ENCODE measurements at places on chromosomes 5 and 9.

GRCh38 chr5:151657114-151657513 is 29.6 kb downstream of the SPARC start:
- DNase-seq: no peak

GRCh38 chr5:43354774-43355173 is 41.6 kb upstream of the HMGCS1 start:
- no peak for DNase-seq

- no peak for DNase-seq
Measured at GRCh38 chr9:108662091-108662875, 193.5 kb downstream of the ACTL7B start.

- no peak for DNase-seq
Measured at GRCh38 chr5:83321483-83322055, 150.0 kb upstream of the VCAN start.

DNA sequence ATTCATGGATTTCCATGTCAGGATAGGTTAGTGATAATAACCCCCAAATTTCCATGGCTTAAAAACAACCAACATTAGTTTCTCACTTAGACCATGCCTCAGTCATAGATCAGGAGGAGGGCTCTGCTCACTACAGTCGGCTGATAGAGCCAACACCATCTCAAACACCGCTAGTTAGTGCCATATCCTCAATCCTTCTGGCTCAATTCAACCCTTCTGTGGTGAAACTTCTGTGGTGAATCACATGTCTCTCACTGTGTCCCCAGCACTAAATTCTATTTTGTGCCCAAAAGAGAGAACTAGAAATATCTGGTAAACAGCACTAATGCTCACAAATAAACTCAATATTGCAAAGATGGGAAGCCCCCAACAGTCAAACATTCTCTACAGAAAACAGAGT is 21.1 kb downstream of the ECPAS start:
- no peak for DNase-seq

DNA sequence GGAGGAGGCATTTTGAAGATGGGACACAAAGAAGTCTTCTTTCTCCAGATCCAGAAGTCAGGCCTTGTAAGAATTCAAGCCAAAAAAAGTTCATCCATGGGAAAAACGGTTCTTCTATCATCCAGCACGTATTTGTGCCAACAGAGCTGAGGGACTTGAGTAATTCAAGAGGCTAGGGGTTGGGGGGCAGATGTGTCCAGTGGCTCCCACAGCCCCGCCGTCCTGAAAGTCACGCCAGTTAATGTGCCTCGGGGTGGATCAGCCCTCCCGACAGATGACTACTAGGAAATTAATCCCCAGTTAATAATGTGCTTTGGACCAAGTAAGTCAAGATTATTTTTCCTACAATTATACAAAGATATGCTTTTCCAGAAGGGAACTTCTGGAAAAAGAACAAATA is 23.4 kb downstream of the NREP start:
- no peak for DNase-seq

- no peak for DNase-seq
Measured at GRCh38 chr5:59079622-59080620, 497.0 kb downstream of the RAB3C start.

DNA sequence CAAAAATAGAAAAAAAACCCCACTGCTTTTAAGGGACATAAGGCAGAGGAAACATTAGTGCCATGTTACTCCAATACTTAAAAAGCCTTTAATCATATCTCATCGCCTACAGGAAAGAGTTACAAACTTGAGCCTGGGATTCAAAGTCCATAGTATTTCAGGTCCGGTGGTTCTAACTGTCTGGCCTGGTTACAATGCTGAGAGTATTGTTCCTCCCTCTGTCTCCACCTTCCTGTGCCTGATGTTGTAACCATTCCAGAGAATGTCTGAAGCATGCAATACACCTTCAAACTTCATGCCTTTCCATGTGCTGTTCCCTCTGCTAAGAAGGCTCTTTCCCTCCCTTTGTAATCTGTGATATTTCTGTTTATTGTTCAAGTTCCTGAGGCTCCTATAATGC is 41.6 kb upstream of the SLC36A2 start:
- DNase-seq: no peak

- DNase-seq: no peak
Measured at GRCh38 chr9:100277166-100277979, 75.4 kb downstream of the TEX10 start.

DNA sequence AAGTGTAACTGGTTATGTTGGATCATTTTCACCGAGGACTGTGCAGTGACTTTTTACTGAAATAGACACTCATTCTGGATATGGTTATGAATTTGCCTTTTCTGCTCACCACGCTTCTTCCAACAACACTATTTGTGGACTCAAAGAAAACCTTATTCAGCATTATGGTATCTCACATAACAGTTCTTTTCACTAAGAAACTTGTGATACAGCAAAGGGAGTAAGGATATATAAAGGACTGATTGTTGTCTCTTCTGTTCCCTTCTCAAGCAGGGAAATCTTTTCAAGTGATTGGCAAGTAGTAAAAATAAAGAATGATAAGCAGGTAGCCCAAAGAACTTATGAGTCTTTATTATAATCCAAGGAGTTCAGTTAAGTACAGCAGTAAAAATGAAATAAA is 131.5 kb upstream of the SV2C start:
- no peak for DNase-seq

GRCh38 chr9:72557549-72557948 is 36.1 kb downstream of the TMC1 start:
- DNase-seq: peak; percentile 59

DNA sequence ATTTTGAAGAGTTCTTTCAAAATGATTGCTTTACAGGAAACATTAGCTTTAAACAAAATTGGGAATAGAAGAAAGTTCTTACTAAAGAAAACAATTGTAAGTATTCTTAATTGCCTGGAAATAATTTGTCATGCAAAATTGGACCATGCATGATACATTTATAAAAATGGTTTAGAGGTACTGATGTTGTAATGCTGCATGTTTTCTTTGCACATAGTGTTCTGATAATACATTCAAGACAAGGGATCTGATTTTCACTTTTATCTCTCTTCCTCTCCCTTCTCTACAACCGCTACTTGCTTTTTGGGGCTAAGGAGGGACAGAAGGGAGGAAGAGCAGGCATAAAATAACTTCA is 211.6 kb upstream of the MPDZ start:
- DNase-seq: no peak

- DNase-seq: no peak
Measured at GRCh38 chr5:149849966-149850910, 94.4 kb downstream of the PDE6A start.

DNA sequence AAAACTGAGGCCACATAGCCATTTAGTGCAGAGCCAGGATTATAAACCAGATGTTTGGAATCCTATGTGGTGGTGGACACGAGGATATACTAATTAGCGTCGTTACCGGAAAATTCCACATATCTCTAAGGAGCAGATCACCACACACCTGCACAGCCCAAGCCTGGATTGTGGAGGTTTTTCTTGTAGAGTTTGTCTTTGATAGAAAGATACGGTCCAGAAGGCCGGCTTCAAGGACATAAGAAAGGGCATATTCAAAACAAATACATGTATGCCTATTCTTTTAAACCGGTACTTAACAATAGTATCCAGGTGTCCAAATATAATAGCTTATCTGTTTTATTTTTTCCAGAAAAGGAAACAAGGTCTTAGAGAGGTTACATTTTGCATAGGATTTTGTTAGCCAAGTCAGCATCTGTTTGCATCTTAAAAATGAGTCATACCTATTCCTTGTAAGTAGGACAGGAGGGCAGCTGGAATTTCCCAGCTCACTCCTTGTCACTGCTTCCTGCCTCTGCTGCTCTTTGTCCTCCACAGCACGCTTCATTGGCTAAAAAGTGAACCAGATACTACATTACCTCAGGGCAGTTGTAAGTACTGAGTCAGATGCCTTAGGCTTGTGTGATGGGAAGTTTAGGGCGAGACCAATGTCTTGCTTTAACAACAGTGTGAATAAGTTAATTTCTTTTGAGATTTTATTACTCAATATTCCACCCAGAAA is 3.6 kb downstream of the TMC1 start:
- DNase-seq: peak; percentile 59

- no peak for DNase-seq
Measured at GRCh38 chr5:156981481-156981880, 18.5 kb upstream of the TIMD4 start.

GRCh38 chr9:101727612-101728524 is 10.6 kb downstream of the GRIN3A start:
- no peak for DNase-seq

- DNase-seq: no peak
Measured at GRCh38 chr5:89301321-89302025, 418.5 kb upstream of the MEF2C start.

GRCh38 chr9:108444400-108445358 is 411.1 kb downstream of the ACTL7B start:
- no peak for DNase-seq

DNA sequence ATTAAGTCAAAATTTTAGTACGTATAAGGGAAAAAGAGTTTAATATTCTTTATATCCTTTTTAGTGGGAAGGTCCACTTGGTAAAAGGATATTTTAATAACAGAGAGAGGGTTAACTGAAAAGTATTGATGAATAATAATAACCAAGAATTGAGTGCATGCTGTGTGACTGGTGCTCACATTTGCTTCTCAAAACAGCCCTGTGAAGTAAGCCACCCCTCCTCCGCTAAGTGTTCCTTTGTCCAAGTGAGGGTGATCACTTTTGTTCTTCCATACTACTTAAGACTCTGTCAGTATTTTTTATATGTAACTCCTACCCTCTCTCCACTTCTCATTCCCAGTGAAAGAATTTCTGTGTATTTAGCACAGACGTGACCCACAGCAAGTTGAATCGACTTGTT is 51.5 kb downstream of the SLC44A1 start:
- no peak for DNase-seq

DNA sequence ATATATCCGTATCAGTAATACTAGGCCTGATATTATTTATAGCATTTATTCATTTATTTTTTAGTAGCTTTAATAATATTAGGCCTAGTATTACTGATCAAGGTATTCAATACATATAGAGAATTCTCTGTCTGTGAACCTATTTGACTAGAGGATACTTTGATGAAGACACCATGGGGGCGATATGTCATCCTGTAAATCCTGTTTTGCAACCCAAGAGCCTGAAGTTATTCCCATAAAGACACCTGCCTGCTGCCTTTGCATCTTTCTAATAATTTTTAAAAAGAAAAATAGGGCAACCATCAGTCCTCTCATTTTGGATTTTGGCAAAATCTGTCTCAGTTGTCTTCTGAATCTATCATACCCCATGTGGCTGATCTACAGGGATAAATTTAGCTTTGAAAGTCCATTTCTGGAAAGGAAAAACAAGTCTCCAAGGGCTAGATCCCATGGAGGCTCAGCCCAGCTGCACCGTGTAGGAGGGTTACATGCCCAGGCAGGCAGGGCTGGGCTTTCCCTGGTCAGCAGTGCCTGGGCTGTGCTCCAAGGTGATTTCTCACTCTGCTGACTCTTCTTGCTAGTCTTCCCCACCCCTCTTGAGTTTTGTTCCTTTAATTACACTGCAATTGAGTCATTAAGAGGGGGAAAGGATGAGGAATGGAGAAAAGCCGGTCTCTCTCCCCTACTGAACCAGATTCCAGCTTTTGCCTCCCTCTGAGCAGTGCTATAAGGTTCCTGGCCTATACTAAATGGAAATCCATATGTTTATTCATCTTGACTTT is 169.0 kb downstream of the TRIM32 start:
- DNase-seq: no peak

- DNase-seq: no peak
Measured at GRCh38 chr5:75612901-75613300, 1.6 kb downstream of the ANKDD1B start.

GRCh38 chr5:151264113-151264512 is 11.1 kb downstream of the GM2A start:
- no peak for DNase-seq

- no peak for DNase-seq
Measured at GRCh38 chr9:93543117-93543516, 33.3 kb upstream of the PHF2 start.

GRCh38 chr9:92769286-92769685 is 4.7 kb upstream of the BICD2 start:
- DNase-seq: no peak

DNA sequence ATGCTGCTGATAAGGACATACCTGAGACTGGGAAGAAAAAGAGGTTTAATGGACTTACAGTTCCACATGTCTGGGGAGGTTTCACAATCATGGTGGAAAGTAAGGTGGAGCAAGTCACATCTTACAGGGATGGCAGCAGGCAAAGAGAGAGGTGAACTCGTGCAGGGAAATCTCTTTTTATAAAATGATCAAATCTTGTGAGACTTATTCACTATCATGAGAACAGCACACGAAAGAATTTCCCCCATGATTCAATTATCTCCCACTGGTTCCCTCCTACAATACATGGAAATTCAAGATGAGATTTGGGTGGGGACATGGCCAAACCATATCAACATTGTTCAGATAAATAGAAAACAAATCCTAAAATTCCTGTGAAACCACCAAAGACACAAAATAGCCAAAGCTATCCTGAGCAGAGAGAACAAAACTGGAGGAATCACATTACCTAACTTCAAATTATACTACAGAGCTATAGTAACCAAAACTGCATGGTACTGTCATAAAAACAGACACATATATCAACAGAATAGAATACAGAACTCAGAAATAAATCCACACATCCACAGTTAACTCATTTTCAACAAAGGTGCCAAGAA is 230.5 kb upstream of the TRIM32 start:
- DNase-seq: no peak

- DNase-seq: no peak
Measured at GRCh38 chr5:125316915-125317535, 570.6 kb upstream of the ZNF608 start.

- DNase-seq: no peak
Measured at GRCh38 chr5:121691478-121691877, 160.2 kb upstream of the FTMT start.

DNA sequence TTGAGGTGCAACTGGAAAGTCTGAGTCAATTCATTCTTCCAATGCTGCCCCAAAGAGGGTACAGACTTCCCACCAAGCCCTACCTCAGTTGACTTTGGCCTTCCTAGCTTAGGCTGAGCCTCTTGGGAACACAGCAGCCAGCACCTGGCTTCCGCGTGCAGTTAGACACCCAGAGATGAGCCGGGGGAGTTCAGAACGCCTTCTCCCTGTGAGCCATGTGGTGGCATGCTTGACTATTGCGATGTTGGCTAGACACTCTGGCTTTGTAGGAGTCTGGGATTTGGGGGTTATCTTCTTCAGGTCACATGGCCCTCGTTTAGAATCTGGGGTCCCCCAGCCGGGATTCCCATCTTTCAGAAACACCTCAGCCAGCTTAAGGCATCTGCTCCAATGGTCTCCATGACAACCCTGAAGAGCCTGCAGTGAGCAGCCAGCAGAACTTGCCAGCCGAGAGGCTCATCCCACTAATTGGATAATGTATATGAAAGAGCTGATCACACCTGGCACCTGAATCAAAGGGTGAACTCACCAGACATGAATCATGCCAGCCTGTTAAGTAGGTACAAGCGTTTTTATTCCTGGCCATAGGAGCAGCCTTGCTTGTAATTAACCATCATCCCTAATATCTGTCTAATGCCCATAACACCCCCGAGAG is 167.5 kb downstream of the SYK start:
- DNase-seq: no peak

GRCh38 chr9:2919347-2919746 is 75.5 kb upstream of the PUM3 start:
- no peak for DNase-seq

- no peak for DNase-seq
Measured at GRCh38 chr9:84357275-84357674, 16.7 kb upstream of the SLC28A3 start.
